AG08396 (cell line): ENCODE measurements at places on chromosomes 1 and 21.
A peak's percentile ranks its signal among the peaks of the same experiment; 100 is the strongest.

DNA sequence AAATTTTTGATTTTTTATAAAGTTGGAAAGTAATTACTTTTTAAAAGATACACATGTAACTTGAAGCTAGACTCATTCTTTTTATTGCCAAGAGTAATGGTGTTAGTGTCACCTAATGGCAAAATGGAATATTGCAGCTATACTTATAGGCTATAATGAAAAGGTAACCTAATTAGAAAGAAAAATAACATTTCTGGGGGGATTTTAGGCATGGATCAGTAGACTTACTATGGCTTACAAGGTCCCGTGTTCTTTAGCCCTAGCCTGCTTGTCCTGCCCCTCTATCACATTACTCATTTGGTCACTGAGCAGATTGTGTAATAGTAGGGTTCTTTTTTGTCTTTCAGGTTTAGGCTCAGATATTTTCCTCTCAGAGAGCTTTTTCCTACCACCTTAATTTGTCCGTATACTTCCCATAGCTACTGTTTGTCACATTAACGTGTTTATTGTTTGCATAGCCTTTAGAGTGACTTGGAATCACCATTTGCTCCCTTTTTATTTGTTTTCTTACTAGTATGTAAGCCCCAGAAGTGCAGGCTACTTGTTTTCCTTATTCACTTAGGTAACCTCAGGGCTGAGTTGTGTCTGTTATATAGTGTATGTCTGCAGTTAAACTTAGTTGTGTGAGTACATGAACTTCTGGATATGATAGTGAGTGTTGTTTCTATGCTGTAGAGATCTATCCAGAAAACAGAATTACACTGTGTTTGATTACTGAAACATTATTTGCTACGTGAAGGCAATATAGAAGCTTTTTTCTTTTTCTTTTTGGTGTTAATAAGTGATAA lies 58.7 kb downstream of the RABGAP1L start:
- peak; percentile 4 for DNase-seq

- no peak for DNase-seq
These were observed 74.3 kb downstream of the SIPA1L2 start for GRCh38 chr1:232555494-232556210.

DNA sequence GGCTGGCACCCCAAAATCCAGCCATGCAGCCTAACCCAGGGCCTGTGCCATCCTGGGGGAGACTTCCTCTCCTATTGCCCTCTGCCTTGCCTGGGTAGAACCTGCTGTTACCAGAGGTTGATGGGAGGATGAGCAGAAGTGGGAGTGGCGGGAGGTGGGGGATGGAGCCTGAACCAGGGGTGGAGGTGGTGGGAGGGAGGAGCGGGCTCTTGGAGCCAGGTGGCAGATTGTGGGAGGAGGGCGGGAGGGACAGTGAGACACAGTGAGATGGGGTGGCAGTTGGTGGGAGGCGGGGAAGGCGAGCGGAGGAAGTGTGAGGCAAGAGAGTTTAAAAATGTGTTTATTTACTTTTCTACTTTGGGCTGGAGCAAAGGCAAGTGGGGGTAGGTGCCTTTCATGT lies 87.3 kb downstream of the KCNJ6 start:
- no peak for DNase-seq

DNA sequence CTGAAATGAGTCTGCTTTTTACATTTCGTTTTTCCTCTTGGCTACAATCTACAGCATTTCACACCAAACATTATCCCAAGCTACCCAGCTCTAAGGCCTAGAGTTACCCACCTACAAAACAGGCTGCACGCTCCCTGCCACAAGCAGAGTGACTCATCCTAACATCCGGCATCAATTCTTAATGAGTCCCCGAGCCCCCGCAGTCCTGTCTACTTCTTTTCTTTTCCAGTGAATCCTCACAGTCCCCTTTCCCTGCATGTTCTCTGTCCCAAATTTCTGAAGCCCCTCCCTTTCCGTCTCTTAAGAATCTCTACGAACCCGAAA lies 650 bp downstream of the PCNX2 start:
- peak; percentile 59 for DNase-seq

DNA sequence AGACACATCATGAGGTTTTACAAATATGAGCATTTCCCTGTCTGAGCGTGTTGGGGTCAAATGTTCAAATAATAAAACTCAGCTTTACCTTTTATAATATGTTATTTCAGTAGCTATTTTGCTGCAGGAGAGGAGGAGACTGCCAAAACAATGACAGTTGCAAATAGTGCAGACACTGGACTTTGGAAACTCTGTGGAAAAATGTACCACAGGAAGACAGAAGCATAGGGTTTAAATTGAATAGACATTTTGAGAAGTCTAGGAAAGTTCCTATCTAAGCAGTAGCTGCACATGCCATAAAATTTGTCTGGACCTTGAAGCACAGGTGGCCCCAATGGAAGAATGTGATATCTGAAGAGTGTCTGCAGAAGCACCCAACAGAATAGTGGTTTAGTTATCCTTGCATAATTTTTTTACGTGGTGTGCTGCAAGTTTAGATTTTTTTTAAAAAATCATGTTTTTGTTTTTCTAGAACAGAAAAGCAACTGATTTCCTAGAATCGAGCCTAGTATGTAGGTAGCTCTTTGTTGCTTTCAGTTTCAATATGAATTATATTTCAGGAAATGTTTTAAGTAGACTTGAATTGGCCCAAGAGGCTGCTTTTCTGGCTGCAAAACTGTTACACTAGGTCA lies 14.0 kb upstream of the GBP5 start:
- DNase-seq = no peak

- DNase-seq = peak; percentile 69
These were observed 38.2 kb downstream of the SLC2A7 start for GRCh38 chr1:8987881-8988617.

- no peak for DNase-seq
These were observed 3.5 kb downstream of the KLHDC8A start for GRCh38 chr1:205353191-205353590.

GRCh38 chr1:29725262-29725661 lies 488.9 kb downstream of the PTPRU start:
- no peak for DNase-seq

GRCh38 chr21:43278359-43278758 lies 109.6 kb downstream of the CRYAA start:
- no peak for DNase-seq

DNA sequence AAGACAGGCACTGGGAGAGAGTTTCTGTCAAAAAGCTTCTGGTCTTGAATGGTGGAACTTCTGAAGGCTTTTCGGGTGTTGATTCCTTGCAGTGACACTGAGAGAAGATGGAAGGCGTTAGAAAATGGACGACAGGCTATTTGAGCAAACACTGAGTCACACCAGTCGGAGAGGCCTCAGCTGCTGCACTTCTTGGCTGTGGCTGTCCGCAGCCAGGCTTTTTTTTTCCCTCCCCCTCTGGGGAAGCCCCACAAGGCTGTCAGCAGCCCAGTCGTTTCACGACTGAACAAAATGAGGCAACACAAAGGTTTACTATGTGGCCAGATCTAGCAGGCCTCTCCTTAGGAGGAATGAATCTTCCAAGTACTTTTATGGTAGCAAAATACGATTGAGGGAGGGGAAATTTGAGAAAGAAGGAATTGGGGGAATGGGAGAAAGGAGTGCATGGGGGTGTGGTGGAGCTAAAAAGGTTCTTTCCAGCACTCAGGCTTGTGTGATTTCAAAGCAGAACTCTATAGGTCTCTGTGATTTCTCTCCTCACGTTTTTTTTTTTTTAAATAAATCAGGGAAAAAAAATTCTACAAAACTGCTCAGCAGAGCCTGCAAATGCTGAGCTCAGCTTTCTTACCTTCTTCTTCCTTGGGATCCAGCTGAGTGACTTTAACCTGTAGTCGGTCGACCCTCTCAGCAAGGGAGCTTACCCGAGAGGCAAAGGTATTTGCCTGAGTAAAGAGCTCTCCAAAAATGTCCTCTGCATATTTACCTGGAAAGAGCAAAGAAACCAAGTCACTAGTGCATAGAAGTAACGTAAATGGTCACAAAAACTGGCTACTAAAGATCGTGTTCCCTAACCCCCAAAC lies 26.1 kb downstream of the GPR3 start:
- peak; percentile 89 for DNase-seq

DNA sequence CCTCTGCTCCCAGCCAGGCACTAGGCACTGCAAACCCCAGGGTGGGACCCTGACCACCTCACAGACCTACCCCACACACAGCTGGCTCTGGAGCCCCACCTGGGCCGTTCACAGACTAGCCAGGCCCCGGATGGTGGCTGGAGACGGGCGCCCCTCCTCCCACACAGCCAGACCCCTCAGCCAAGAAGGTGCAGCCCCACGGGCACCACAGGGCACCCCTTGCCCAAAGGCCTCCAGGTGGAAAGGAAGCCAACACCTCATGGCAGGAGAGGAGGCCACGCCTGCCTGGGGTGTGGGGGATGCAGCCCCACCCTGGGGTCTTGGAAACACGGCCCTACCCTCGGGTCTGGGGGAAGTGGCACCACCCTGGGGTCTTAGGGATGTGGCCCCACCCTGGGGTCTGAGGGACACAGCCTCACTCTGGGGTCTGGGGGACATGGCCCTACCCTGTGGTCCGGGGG lies 44.6 kb downstream of the WNT9A start:
- no peak for DNase-seq

DNA sequence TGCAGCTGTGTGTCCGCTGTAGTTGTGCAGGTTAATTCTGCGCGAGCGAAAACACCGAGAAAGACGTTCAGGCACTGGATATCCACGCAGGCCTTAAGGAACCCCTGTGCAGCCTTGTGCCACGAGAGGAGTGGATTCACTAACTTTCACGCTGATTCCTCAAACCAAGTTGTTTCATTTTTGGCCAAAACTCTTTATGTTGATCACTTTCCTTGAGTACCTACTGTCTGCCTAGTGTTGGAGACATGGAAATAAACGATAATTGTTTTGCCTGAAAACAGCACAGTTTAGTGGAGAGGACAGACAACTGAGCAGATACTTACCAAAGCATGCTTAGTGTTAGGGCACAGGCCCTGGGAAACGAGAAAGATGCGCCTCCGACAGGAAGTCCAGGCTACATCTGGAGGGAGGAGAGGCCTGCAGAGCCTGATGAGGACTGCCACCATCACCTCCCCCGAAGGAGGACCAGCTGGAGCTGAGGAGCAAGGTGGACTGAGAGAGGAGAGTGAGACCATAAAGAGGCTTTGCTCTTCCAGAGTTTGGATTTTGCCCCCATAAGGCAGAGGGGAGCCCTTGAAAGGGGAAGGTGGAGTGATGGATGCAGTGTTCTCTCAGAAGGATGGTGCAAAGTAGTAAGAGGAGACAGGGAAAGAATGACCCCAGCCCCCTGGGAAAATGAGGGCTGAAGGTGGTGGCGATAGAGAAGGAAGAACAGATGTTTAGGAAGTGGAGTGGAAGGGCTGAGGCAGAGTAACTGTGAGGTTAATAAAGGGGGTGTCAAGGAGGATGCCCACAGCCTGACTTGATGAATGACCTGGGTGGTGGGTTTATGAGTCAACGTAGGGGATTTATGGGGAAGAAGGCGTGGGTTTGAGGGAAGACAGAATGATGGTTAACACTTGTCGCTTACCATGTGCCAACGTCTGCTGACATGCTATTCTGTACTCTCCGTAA lies 956 bp upstream of the SCAF4 start:
- DNase-seq = no peak

GRCh38 chr1:41418857-41419583 lies 57.8 kb downstream of the FOXO6 start:
- DNase-seq = peak; percentile 94

DNA sequence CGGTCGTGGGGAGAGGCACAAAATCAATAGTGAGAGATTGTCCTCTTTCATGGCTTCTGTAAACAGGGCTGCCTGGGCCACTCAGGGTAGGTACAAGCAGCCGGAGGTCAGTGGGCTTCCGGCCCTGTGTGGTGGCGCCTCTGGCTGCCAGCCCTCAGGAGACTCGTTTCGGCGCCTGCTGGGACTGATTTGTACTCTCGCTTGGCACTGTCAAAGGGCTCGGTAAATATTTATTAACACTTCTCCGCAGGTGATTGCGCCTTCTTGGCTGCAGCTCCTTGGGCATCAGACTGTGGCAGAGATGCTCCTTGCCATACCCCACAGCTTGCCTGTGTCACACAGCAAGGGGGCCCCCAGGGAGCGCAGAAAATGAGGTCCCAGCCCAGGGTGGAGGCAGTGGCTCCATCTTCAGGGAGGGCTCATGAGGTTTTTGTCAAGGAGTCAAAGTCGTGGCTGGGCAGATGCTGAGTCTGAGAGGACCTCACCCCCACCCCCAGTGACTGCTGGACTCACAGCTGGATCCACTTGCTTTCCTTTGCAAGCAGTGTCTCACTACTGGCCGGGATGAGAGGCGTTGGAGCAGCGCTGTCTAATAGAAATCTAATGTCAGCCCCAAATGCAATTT lies 262.5 kb downstream of the GRIK3 start:
- no peak for DNase-seq

DNA sequence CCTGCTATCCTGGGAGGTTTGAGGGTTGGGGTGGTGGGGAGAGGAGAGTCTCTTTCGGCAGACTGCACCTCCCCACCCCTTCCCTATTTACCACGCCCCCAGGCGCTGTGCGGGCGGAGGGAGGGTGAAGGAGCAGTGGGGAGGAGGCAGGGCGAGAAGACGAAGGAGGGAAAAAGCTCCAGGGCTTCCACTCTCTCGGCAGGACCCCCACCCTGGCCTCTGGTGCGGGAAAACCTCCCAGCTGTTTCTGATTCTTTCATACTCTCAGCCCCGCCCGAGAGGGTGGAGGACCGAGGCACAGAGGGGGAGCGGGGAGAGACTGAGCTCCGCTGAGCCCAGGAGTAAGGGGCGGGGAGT lies 866 bp upstream of the WNT2B start:
- peak; percentile 54 for DNase-seq

DNA sequence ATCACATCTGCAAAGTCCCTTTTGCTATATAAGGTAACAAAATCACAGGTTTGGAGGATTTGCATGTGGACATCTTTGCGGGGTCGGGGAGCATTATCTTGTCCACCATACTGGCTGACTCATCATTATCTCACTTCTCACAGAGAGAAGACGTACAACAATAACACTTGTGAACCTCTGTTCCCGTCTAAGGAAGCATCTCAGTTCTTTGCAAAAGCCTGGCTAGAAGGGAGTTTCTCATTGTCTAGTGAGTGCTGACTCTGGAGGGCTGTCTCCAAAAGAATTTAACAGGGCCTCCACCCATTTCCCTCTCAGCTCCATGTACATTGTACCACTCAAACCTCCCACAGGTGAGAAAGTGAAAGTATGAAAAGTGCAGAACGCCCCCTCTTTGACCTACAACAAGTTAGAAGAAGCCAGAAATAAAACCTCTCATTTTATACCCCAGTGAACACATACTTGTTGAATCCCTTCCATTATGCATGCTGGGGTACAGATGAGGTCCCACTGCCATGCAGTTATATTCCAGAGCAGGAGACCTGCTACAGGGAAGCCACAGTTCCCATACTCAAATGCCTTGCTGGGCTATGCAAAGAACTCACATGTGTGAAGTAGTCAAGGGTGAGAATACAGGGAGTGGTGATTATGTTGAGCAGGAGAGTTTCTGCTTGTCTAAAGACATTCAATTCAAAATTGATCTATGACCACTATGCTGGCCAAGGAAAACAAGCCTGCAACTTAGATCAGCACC lies 121.7 kb upstream of the PRDX6 start:
- no peak for DNase-seq

GRCh38 chr1:41611068-41611931 lies 126.8 kb upstream of the EDN2 start:
- DNase-seq = no peak

GRCh38 chr1:116125758-116126157 lies 14.6 kb downstream of the MAB21L3 start:
- no peak for DNase-seq

GRCh38 chr1:83112248-83112885 lies 886.6 kb downstream of the TTLL7 start:
- DNase-seq = no peak

GRCh38 chr1:230313453-230314141 lies 112.5 kb downstream of the PGBD5 start:
- no peak for DNase-seq
